RKO (cell line): ENCODE measurements at places on chromosomes 2 and 18.
A peak's percentile ranks its signal among the peaks of the same experiment; 100 is the strongest.

DNA sequence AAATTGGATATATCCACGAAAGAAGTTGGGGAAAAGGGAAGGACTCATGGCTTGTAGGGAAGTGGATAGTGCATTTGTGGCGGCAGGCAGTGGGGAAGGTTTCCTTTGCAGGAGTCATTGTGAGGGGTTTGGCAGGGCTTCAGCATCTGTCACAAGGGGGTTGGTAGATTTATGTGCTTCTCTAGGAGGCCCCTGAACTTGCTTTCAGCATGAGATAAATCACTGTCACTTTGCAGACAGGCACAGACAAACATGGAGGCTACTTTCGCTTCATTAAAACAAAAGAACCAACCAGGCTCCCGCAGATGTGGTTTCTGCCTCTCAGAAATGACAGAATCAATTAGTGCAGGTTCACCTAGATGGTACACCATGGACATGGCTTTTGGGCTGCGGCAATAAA, 340.7 kb downstream of the TGIF1 start:
- DNase-seq: no peak

- no peak for DNase-seq
Observed at GRCh38 chr2:215826376-215826775, 187.0 kb downstream of the MREG start.

GRCh38 chr2:5377323-5377722, 314.9 kb upstream of the SOX11 start:
- DNase-seq: no peak

GRCh38 chr2:14907014-14907612, 274.6 kb downstream of the LRATD1 start:
- no peak for DNase-seq

GRCh38 chr2:222115296-222115695, 183.5 kb downstream of the PAX3 start:
- no peak for DNase-seq

DNA sequence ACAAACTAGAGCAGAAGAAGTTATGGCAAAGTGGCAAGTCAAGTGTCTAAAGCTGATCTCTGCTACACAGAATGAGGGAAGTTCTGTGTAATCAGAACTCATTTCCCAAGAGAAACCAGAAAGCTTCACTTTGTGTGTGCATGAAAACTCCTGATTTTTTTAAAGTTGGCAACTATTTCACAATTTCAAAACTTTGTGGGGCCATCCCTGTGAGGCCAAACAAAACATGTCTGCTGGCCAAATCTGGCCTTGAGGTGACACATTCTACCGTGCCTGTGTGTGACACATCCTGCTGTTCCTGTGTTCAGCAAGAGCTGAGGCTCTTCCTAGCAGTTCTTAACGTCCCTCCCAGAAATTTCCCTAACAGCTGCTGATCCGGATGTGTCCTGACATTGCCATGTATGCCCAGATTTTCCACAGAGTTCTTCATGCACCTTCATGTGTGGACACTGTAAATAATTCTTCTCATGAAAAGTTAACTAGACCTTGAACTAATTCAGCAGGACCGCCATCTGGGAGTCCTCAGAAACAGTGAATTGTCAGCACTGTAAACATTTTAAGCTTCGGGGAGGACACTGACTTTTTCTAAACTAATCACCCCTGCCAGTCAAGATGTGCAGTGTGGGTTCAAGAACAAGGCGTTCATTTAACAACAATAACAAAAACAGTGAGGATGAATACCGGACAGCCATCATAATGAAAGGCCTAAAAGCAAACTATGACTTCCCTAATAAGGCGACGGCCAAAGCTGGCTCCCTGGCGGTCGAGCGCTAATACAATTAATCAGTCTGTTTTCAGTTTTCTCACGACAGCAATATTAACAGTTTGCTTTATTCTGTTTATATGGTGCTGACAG, 99.0 kb downstream of the PLEKHM3 start:
- peak; percentile 18 for DNase-seq

GRCh38 chr2:19865151-19865550, 36.6 kb downstream of the TTC32 start:
- DNase-seq: no peak

- DNase-seq: peak; percentile 29
Observed at GRCh38 chr2:241540771-241541561, 17.6 kb upstream of the BOK start.

- no peak for DNase-seq
Observed at GRCh38 chr18:78459668-78460067, 520.0 kb upstream of the SALL3 start.

DNA sequence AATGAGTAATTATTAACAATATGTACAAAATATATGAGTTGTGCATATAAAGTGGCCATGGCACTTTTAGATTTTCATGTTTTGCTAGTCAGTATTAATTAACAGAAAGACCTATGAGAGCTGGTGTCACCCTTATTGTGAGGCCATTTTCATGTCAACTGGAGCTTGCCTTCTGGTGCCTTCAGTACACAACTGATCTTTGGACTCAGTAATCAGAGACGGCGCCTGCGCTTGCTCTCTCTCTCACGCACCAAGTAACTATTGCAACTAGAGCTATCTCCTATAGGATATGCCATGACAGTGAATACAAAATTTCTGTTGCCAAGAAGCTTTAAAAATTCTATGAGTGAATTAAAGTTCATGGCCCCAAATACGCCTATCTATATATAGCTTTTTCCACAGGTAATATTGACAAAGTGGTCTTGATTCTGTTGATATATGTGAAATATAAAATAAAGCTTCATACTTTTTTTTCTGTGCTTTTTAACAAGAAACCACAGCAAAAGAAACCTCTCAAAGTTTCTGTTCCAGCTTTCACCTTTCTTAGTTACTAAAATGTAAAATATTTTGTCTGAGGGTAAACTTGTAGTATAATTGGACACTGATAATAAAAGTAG, 2.9 kb downstream of the SERTAD2 start:
- no peak for DNase-seq

- DNase-seq: no peak
Observed at GRCh38 chr2:188028739-188029138, 262.9 kb upstream of the GULP1 start.

DNA sequence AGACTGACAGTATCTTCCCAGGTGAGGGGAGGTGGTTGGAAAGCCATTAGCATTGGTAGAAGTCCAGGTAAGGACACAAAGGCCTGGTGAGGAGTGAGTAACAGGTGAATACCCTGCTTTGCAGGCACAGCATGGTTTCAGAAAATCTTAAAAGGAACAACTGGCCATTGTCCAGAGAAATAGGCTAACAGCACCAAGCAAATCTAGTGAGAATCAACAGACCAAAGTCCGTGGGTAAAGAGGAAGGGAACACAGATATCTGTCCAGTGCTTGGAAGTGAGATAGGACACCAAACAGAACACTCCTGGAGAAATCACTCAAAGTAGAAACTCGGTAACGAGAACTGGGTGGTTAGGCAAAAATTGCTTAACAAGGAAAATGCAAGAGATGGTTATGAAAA, 88.8 kb upstream of the RPRM start:
- no peak for DNase-seq

DNA sequence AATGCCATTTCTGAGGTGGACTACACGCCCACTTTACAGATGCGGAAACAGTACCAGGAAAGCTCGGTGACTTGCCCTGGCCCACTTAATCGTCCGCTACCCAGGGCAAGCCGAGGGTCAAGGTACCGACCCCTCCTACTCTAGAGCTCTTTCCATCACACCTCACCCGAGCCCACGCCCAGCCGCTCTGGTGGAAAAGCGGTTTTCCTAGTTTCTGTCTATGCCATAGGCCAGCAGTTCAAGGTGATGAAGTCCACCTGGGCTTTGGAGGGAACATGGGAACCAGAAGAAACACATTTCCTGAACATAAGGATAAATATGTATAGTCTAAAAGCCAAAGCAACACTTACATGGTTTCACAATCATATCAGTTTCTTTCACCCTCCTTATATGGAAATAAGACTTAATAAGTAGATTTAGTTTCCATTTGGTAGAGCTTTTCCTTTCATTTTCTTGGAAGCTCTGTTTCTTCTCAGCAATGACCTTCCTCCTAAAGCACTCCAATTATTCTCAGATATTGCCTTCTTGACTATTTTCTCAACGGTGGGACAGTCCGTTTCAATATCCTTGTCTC, 567 bp downstream of the VWA3B start:
- no peak for DNase-seq

DNA sequence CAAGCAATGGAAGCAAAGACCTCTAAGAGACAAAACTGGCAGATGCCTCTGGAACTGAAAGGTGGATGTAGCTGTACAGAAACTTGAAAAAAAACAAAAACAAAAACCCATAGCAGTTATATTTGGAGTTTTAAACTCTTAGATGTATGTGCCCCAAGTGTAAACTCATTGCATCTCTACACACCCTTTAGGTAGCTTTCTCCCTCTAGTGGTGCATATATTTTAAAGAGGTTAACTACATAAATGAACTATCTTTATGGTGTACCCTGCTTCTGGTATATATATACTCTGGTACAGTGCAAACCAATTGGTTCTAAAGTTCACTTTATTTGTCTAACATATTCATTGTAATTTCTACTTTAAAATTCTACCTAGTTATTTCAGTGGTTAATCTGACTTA, 518.2 kb downstream of the NRXN1 start:
- peak; percentile 29 for DNase-seq

GRCh38 chr2:219159771-219160185, 837 bp downstream of the NHEJ1 start:
- DNase-seq: peak; percentile 66

DNA sequence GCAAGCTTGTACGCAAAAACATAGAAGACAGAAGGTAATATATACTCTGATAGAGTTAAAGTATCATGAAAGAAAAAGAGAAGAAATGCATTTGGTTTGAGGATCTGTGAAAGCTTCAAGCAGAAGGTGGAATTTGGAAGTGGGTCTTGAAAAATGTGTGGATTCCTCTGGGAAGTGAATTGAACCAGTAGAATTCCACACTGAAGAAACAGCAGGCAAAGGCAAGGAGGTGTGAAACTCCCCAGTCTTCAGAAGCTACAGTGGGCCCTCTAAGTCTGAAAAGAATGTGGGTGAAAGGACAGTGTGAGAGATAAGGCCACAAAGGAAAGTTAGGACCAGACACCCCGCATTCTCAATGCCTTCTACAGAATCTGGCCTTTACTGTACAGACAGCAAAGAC, 25.6 kb downstream of the COBLL1 start:
- no peak for DNase-seq

DNA sequence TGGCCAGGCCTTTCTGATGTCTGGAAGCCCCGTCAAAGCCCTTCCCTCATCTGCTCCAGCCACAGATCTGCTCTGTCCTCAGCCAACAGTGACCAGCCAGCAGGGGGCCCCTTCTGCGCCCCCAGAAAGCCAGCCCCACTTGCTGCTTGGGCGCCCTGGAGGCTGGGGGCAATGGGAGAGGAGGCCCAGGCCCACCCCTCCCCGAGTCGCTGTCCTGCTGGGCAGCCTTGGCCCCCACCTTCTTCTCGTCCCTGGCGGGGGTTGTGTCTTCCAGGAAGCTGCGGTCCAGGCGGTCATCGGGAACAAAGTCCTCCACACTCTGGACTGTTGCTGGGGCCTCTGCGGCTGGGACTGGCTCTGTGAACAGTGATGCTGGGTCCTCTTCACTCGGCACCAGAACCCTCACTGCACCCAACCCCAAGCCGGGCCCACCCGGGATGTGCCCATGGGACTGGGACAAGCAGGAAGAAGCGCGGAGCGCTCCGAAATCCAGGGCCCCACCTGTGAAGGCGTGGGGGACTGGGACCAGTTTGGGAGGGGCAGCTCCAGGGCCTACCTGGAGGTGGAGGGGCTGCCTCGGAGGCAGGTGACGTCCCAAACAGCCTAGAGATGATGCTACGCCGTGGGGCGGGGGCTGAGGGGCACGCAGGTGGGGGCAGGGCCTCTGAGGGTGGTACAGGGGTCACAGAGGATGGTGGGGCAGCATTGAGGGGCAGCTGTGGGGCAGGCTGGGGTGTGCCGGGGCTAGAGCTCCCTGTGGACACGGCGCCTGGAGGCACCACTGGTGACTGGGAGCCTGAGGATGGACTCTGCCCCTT, 257.6 kb downstream of the ANKRD30B start:
- no peak for DNase-seq

- DNase-seq: no peak
Observed at GRCh38 chr2:105087273-105087672, 49.4 kb downstream of the MRPS9 start.
